ENCODE measurements at places on chromosomes 13 and 19.

DNA sequence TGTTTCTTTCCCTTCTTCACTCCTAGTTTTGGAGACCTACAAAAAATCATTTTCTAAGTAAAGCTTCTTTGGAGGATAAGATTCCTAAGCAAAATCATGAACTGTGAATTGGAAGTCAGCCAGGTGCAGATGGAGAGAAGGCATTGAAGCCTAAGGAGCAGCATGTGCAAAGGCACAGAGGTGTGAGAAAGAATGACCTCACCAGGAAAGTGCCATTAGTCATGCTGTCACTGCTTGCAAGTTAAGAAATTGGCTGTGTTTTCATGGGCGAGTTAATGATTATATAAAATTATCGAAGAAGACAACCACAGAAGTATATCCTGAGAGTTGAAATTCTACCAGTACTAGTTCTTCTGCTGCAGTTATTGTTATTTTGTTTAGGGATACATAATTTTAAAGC is 80.3 kb upstream of the KLHL1 start:
- DNase-seq: no peak

- no peak for DNase-seq
These were observed 53.1 kb upstream of the CYSLTR2 start for GRCh38 chr13:48600374-48601364.

- DNase-seq: no peak
These were observed 182.6 kb upstream of the IRS2 start for GRCh38 chr13:109968876-109969577.

DNA sequence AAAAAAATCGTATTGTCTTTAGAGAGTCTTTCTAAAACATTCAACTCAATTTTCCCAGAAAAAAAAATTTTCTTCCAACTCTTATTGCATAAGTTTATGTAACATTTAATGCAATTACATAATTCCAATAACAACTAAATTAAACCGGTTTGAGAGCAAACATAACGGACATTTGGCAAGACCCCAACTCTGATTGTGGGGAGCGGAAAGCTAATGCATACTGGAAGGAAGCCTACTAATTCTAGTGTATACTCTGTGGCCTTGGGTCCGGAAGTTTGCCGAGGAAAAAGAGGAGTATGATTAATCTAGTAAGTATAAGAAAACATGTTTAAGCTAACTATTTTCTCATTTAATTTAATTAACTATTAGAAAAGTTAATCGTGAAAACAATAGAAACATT is 21.3 kb upstream of the MIR17HG start:
- DNase-seq: no peak

DNA sequence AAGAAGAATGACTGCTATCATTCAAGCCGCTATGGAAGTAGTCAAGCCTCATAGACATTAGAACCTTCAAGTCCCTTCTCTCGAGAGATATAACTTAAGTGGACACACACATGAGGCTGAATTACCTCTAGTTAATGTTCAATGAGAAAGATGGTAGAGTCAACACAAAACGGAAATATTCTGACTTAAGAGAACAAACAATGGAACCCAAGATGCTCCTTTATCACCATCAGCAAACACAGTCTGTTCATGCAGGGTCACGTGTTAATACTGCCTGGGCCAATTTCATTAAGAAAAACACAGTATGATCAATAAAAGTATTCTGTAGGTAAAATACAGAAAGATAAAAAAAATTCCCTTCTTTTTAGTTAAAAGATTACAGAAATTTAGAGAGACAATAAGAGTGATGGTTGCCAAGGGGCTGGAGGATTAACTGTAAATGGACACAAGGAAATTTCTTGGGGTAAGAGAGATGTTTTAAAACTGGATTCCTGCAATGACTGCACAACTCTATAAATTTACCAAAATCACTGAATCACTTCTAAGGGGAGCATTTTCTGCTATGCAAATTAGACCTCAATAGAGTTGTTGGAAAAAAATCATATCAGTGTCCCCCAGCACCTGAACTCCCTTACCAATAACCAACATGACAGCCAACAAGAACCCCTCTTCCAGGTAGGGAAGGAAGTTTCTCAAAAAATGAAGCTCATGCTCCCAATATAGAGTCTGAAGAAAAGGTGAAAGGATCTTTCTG is 256.6 kb downstream of the ABCC4 start:
- no peak for DNase-seq

- no peak for DNase-seq
These were observed 11.6 kb downstream of the GJB2 start for GRCh38 chr13:20181188-20181587.

GRCh38 chr13:106560821-106561220 is 7.1 kb downstream of the ARGLU1 start:
- no peak for DNase-seq

DNA sequence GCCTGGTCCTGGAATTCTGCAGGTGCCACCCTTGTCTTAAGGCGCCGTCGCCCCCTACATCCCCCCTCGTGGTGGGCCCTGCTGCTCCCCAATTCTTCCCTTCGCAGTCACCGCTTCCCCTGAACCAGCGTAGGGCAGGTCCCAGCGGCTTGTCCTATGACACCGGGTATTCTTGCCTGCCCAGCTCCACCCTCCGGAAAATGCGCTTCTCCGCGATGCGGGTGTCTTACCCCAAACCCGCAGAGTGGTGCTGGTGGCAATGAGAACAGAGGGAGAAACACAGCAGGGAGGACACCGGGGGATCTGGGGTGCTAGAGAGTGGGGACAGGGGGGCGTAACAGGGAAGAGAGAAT is 9.0 kb downstream of the ZNF808 start:
- DNase-seq: no peak

GRCh38 chr19:2021453-2022140 is 6.1 kb upstream of the BTBD2 start:
- no peak for DNase-seq

GRCh38 chr13:74681891-74682290 is 547.7 kb upstream of the KLF12 start:
- DNase-seq: no peak

GRCh38 chr19:46383171-46383815 is 30.1 kb downstream of the CCDC8 start:
- DNase-seq: no peak

- no peak for DNase-seq
These were observed 137.8 kb upstream of the GJB6 start for GRCh38 chr13:20369886-20370361.

DNA sequence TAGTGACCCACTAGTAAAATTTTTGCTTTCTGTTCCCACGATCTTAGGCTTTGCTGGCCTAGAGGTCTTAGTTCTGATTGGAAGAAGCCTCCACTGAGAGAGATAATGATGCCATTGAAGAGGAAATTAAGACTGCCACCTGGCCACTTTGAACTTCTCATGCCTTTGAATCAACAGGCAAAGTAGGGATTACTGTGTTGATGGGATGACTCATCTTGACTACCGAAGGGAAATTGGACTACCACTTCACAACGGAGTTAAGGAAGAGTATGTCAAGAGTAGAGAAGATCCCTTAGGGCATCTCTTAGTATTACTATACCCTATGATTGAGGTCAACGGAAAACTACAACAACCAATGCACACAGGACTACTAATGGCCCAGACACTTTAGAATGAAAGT is 12.7 kb upstream of the FREM2 start:
- DNase-seq: no peak

- DNase-seq: peak; percentile 57
These were observed 2.3 kb upstream of the EML2 start for GRCh38 chr19:45641274-45642105.
